ENCODE measurements at places on chromosomes 3 and 15.

GRCh38 chr3:186044968-186045367 lies 63.9 kb downstream of the ETV5 start:
- peak; percentile 82 for DNase-seq

DNA sequence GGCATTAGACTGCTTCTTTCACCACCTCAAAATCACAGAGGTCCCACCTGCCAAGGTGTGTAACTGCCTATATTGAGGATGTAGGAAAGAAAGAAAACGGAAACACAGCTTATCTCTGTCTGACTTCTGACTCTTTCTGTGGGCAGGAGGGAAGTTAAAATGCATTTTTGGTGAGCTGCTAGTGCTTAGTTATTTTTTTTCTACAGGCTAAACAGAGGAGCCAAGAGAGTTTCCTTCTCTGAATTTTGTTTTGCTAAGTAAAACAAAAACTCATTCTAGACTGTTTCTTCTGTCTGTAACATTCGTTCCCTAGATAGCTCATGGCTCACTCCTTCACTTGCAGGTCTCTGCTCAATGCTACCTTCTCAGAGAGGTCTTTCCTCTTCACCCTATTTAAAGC lies 18.8 kb upstream of the AMOTL2 start:
- no peak for DNase-seq

- no peak for DNase-seq
These were observed at the start of gene EOMES for GRCh38 chr3:27721717-27722564. Gene EOMES (minus strand): TSS chr3:27722323. CDS start chr3:27722294, 29 bp downstream.

DNA sequence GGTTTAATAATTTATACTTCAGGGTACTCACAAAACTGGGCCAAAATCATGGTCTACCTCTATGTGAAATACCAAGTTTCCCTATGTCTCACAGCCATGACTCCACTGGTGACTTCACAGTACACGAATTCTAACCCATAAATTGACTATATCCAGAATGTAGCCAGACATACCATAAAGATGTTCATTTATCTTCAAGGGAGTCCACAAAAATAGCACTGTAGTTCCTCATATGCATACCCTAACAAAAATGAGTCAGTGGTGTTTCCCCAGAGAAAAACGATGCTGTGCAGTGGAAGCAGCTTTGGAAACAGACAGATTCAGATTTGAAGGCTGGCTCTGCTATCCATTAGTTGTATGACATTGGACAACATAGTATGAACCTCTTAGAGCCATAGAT lies 438.8 kb downstream of the FHIT start:
- no peak for DNase-seq

DNA sequence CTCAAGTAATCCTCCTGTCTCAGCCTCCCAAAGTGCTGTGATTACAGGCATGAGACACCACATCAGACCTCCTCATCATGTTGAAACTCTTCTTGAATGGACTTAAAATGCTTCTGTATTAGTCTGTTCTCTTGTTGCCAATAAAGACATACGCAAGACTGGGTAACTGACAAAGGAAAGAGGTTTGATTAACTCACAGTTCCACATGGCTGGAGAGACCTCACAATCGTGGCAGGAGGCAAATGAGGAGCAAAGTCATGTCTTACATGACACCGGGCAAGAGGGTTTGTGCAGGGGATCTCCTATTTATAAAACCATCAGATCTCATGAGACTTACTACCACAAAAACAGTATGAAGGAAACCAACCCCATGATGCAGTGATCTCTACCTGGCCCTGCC lies 113.5 kb downstream of the CNTN4 start:
- no peak for DNase-seq

All from amygdala (tissue), 56 donors.